ENCODE measurements at places on chromosomes 5 and 9.

DNA sequence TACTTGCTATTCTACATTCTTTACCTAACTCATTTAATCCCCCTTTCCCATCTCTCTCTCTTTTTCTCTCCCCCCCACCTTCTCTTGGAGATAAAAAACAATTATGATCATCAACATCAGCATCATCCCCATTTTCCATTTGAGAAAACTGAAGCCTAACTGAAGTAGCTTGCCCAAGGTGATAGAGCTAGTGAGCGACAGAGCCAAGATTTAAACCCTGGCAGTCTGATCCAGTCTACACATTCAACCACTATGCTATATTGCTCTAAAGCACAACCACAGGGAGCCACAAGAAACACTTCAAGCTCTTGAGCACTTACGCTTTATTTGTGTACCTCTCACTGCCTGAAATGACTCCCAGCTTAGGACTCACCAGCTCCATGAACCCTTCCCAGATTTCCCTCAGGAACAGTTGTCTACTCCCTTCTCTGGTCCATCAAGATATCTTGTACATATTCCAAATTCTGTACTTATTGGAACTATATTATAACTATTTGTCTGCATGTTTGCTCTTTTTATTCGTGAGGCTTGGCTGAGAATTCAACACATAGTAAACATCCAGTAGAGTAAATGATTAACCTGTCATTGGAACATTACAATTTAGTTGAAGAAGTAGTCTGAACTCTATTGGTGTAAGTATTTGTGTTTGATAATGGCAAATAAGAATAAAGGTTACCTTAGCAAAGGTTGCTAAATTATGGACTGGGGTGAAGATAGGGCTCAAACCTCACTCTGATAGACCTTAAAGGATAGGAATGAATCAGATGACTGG lies 164.8 kb downstream of the EFNA5 start:
- peak; percentile 6 for DNase-seq

GRCh38 chr5:118295045-118295444 lies 693.3 kb downstream of the DTWD2 start:
- DNase-seq, result no peak

- DNase-seq, result no peak
Observed at GRCh38 chr9:121138973-121139372, 62.7 kb downstream of the RAB14 start.

DNA sequence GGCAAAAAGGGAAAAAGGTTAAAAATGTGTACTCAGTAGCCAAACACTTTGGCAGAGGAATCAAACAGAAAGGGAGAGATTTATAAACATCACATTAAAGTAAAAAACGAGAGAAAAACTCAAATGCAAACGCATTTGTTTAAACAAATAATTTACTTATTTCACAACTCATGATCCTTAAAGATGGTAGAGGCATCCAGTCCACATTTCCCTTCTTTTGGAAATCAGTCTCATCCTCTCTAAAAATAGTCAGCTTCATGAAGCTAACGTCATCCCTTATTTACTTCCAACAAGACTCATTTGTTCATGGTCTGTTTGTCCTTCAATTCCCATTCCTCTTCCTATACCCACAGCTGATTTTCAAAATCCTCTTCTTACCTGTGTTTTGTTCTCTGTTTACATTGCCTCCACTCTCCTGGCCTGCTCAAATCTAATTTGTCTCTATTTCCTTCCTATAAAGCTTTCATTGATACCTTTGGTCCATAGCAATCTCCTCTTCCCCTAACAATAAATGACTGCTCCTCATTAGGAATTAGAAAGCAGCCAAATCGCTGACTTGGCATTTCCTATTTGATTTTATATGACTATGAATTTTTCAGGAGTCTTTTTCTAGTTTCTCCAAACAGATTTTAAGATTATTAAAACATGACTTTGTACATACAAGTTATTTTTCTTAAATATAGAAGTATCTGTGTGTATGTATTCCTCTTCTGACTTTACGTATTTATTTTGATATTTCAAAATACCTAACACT lies 805.3 kb downstream of the TLE1 start:
- DNase-seq, result no peak

GRCh38 chr9:113454914-113455761 lies 8.4 kb upstream of the RGS3 start:
- DNase-seq, result peak; percentile 65
